NAMALWA (cell line): ENCODE measurements at places on chromosomes 2 and 18.

GRCh38 chr2:229169751-229170150 is 101.3 kb downstream of the PID1 start:
- DNase-seq, result no peak

GRCh38 chr2:46335391-46336282 is 38.4 kb downstream of the EPAS1 start:
- DNase-seq, result no peak

DNA sequence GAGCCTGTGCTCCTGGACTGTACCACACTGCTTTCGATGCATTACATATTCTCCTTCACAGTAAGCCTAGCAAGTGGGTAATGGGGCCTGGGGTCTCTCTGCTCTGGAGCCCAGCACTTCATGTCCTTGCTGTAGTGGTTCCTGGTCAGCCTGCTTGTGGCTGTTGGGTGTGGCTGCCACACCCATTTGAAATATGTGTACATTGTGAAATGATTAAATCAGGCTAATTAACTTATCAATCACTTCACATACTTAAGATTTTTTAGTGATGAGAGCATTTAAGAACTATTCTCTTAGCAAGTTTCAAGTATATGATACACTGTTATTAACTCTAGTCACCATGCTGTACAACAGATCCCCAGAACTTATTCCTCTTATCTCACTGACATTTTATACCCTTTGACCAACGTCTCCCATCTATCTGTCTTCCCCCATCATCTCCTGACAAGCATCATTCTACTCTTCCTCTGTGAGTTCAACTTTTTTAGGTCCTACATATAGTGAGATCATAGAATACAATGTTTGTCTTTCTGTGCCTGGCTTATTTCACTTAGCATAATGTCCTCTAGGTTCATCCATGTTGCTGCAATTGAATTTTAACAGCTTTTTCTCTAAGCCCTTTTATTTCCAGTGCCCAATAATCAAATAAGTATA is 92.1 kb downstream of the LYPD6 start:
- DNase-seq, result no peak

GRCh38 chr2:204363513-204363912 is 181.8 kb upstream of the PARD3B start:
- DNase-seq, result no peak

DNA sequence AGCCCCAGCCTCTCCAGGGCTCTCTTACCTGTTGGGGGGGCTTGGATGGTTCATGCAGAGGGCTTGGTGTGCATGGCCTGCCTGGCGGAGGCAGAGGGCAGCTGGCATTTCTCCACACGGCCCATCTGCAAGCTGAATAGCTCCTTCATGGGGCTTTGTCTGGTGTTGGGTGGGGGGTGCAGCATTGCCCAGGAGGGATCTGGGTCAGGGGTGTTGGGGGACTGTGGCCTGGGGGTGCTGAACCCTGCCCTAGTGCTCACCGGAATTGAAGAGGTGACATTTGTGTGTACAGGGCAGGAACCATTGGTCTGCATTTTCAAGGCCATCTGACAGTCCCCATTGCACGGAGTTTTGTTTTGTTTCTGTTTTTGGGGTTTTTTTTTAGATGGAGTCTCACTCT is 58.8 kb upstream of the HAAO start:
- DNase-seq, result no peak

- no peak for DNase-seq
Observed at GRCh38 chr2:173397539-173397938, 42.9 kb downstream of the CDCA7 start.

- no peak for DNase-seq
Observed at GRCh38 chr18:10659000-10659399, 133.2 kb downstream of the NAPG start.

GRCh38 chr18:8874872-8875271 is 169.5 kb downstream of the MTCL1 start:
- no peak for DNase-seq

DNA sequence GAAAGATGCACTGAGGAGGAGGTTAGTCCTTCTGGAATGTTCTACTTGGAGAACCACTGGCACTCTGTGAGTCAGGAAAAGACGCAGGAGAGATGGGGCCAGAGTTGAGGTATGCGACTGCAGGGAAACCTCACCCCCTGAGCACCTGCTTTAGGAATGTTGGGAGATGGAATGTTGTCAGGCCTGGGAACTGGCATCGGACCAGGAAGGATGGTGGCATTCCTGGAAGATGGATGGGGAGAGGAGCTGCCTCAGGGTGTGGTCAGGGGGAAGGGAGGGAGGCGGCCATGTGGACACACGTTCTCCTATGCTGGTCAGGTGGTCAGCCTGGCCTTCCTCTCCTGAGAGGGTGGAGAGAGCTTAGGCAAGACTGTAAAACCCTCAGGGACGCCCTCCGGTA is 146.3 kb downstream of the CELF4 start:
- DNase-seq, result no peak

DNA sequence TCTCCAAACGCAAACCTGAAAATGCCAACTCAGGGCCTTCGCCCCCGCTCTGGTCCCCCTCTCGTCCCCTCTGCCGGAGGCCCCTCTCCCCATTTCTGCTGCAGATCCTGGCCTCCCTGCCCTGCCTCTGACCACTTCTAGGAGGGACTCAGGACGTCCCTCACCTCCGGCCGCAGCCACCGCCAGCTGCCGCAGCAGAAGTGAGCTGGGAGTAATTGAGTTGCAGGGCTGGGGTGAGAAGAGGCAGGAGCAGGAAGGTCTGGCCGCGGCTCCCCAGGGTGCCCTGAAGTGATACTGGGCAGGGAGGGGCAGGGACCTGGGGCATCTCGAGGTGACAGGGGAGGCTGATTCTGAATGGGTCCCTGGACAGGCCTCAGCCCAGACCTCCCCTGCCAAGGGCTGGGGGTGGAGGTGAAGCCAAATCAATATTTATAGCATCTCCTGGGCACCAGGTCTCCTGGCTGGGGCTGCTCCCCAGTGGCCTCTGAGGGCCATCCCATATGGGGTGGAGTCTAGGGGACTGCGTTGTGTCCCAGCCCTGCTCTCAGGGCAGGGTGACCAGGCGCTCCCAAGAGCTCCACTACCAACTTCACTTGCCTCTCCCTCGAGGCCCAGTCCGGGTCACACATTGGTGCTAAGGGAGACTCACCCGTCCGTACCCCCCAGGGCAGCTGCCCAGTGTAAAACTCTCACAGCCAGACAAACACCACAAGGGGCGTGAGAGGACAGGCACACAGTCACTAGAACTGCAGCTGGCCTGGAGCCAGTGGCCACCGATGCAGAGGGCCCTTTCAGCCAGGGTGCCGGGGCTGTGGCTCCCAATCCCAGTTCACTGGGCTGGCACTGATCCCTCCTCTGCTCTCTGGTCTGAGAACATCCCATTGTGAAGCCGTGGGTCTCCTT is 33.0 kb downstream of the KCNIP3 start:
- no peak for DNase-seq

DNA sequence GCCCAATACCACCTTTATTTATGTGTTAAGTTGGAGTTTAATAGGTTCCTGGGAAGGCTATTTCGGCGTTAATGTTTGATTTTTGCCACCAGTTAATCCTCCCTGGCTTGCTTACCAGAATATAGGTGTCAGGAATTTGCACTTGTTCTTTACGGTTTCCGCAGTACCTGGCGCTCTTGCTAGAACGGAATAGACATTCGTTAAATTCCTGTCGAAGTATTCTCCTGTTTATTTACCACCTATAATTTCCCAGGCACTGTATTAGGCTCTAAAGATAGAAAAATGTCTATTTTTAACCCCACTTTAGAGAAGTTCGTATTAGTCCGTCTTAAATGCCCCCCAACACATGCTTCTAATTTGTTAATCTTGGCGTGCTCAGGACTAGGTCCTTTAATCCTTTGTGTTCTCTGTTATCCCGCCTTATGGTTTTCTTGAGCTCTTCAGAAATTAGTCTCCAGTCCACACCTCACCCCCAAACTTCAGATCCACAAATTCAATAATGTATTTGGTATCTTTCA is 575 bp downstream of the CCDC150 start:
- peak; percentile 19 for DNase-seq

DNA sequence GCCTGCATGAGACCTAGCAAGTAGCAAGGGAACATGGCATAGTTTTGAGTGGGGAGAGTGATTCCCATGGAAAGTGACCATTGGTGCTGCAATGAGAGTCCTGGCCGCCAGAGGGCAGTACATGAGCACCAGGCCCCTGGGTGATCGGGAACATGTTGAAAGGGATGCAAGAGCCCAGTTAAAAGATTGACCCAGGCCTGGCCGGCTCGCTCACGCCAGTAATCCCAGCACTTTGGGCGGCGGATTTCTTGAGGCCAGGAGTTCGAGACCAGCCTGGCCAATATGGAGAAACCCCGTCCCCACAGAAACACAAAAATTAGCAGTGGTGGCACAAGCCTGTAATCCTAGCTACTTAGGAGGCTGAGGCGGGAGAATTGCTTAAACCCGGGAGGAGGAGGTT is 22.2 kb downstream of the FAP start:
- DNase-seq, result peak; percentile 61

- no peak for DNase-seq
Observed at GRCh38 chr2:233707940-233708644, 4.6 kb upstream of the UGT1A5 start.

DNA sequence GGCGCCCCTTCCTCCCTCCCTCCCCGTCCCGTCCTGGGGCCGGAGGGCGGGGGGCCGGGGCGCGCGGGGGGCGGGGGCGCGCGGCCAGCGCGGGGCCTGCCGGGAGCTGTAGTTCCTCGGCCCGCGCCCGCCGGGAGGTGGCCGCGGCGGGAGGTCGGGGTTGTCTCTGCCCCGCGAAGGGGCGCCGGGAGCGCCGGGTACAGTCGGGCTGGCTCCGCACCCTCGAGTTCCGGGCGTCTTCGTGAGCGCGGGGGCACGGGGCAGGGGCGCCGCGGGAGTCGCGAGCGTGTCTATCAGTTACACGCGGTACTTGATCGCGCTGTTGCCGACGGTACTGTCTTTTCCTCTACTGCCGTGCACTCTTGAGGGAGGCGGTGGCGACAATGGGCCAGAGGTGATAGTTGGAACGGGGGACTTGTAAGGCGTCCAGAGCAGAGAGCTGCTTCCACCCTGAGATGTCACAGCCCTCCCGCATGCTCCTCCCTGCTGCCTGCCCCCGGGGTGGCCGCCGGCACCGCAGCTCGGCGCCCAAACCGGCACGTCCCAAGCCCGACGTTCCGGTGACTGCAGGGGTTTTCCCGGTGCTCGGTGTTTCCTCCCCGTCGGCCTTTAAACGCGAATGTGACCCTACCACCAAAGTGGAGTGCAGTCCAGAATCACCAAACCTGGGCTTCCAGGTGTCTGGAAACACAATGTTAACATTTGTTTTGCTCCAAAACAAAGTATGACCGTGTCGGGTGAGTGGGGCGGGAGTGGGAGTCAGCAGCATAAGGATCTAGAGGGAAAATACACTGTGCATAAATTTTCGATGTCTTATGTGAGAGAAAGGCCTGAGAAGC is at the start of gene PRKD3:
Gene PRKD3 (minus strand): TSS at position 48 of the 839 bp plus-strand sequence. CDS start 8,309 bp downstream, outside the sequence.
- peak; percentile 71 for DNase-seq

- peak; percentile 5 for DNase-seq
Observed at GRCh38 chr2:156470975-156471583, 34.9 kb downstream of the GPD2 start.

DNA sequence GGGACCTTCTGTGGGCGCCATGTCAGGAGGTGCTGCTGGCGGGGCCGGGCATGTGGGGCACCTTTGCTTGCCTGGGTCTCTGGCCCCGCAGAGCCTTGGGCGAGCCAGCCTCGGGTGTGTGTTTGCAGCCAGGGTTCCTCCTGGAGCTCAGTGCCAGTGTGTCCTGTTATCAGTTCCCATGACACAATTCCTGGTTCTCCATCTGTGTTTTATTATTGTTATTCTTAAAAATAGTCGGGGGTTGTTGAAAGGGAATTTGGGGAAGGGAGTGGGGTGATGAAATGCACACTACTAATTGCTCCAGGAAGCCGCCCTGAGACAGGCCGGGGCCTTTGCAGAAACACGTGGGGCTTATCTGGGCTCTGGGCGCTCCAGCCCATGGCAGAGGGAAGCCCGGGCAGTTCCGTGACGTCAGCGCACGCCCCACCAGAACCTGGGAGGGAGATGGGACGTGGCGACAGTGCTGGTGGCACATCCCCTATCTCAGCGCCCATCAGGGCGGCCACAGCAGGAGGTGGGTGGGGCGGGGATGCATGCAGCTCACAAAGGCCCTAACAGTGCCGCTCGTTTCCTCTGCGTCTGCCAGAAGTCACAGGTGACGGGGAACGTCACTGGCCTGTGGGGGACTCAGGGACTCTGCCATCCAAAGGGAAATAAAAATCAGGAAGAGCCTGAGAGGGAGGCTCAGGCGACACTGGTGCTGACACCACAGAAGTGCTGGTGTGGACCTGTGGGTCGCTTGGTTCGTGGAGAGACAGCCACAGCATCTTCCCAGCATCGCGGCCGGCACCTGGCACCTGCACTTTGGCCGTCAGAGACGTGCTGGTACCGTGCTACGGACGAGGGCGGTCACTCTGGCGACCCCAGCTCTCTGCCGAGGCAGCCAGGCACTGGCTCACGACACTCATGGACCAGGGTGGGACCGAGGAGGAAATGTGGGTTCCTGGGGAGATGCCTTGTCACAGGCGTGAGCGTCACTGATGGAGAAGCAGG is 131.0 kb downstream of the NFATC1 start:
- DNase-seq, result no peak

DNA sequence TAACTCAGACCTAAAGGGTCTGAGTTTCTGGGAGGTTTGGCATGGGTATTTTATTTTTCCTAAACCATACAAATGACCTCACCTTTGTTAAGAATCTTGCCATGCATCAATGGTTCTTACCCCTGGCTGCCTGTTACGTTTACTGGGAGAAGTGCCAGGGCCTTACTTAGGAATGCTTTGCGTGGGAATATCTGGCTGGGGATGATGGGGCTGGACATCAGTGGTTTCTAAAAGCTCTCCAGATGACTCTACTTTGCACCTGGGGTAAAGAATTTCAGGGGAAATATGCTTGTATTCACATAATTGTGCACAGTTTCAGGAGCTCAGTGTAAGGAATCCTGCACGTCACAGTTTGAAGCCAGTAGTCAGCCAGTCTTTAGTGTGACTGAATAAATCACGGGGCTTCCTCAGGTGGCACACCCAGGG is 18.2 kb upstream of the DAW1 start:
- DNase-seq, result no peak

GRCh38 chr2:11542275-11542819 is 8.5 kb downstream of the GREB1 start:
- no peak for DNase-seq

- no peak for DNase-seq
Observed at GRCh38 chr2:232133078-232133477, 171.6 kb downstream of the DIS3L2 start.

- peak; percentile 34 for DNase-seq
Observed at GRCh38 chr2:140639628-140640027, 1491.2 kb downstream of the LRP1B start.
